Right atrium auricular region (tissue), 2 donors: ENCODE measurements at places on chromosomes 11 and 22.

DNA sequence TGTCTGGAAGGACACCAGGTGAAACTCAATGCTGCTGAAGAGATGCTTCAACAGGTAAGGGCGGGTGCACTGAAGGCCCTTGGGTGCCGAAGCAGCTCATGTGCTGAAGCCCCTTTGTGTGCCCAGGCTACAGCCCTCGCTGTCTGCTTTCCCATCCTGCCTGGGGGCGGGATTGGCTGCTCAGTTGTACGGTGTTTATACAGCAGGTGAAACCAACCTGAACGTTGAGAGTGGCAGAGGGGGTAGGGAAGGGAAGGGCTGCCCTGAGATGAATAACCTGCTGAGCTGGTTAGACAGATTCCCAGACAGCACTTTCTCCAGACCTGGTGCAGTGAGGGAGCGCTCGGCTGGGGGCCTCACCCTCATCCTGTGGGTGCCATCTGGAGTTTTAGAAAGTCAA, 75.7 kb downstream of the CYB5R2 start:
- no peak overlapping the region for H3K27ac ChIP-seq
- DNase-seq = no peak
- H3K36me3 ChIP-seq = peaks cover 11% of the 10 kb centered on the region
- no peaks in the 10 kb centered on the region for H3K27me3 ChIP-seq
- peaks cover 4% of the 10 kb centered on the region for H3K4me1 ChIP-seq
- H3K4me3 ChIP-seq = no peak overlapping the region

- H3K36me3 ChIP-seq = no peaks in the 10 kb centered on the region
- no peaks in the 10 kb centered on the region for H3K4me1 ChIP-seq
- H3K27me3 ChIP-seq = no peaks in the 10 kb centered on the region
- peak; percentile 68 for DNase-seq
- no peak overlapping the region for H3K4me3 ChIP-seq
Observed at GRCh38 chr11:100632941-100633452, 54.1 kb upstream of the ARHGAP42 start.

GRCh38 chr22:42855211-42855610, 1.9 kb downstream of the ARFGAP3 start:
- peak overlapping the region; percentile 91 for H3K27ac ChIP-seq
- peaks cover 22% of the 10 kb centered on the region for H3K4me1 ChIP-seq
- H3K27me3 ChIP-seq = no peaks in the 10 kb centered on the region
- H3K36me3 ChIP-seq = no peaks in the 10 kb centered on the region
- no peak for DNase-seq
- no peak overlapping the region for H3K4me3 ChIP-seq

- H3K27ac ChIP-seq = no peak overlapping the region
- DNase-seq = no peak
- H3K4me1 ChIP-seq = peaks cover 20% of the 10 kb centered on the region
- H3K4me3 ChIP-seq = peak overlapping the region; percentile 34
- H3K27me3 ChIP-seq = peaks cover 34% of the 10 kb centered on the region
Observed at GRCh38 chr11:17734986-17735817, 621 bp downstream of the KCNC1 start.

- H3K4me1 ChIP-seq = peaks cover 26% of the 10 kb centered on the region
- no peaks in the 10 kb centered on the region for H3K27me3 ChIP-seq
- H3K27ac ChIP-seq = peak within 1 kb of the TSS; percentile 65
- DNase-seq = peak; percentile 84
- H3K4me3 ChIP-seq = peak within 1 kb of the TSS; percentile 84
Observed at GRCh38 chr11:117316197-117316961, at the start of gene BACE1. Gene BACE1 (minus strand): TSS chr11:117316256. CDS start chr11:117315795, 461 bp downstream.

GRCh38 chr22:30887453-30887852, 81.1 kb downstream of the MORC2 start:
- H3K4me3 ChIP-seq = no peak overlapping the region
- H3K27me3 ChIP-seq = no peaks in the 10 kb centered on the region
- DNase-seq = no peak
- H3K4me1 ChIP-seq = no peaks in the 10 kb centered on the region
- H3K36me3 ChIP-seq = peaks cover 8% of the 10 kb centered on the region

- H3K27ac ChIP-seq = peak overlapping the region; percentile 77
- no peaks in the 10 kb centered on the region for H3K4me1 ChIP-seq
- no peak for DNase-seq
- no peak overlapping the region for H3K4me3 ChIP-seq
- no peaks in the 10 kb centered on the region for H3K36me3 ChIP-seq
- H3K27me3 ChIP-seq = no peaks in the 10 kb centered on the region
Observed at GRCh38 chr11:130677486-130678153, 229.2 kb downstream of the ADAMTS15 start.
